ENCODE measurements at places on chromosomes 11 and 22.

- no peak for DNase-seq
Measured at GRCh38 chr22:47678048-47678447, 915.6 kb downstream of the TBC1D22A start.

GRCh38 chr11:80194625-80195024 is 753.8 kb upstream of the TENM4 start:
- DNase-seq = no peak

- DNase-seq = no peak
Measured at GRCh38 chr11:70660059-70660888, 261.9 kb downstream of the CTTN start.

GRCh38 chr11:17208257-17208999 is 642 bp upstream of the PIK3C2A start:
- DNase-seq = peak; percentile 88

GRCh38 chr11:119795690-119796089 is 66.7 kb upstream of the NECTIN1 start:
- no peak for DNase-seq

DNA sequence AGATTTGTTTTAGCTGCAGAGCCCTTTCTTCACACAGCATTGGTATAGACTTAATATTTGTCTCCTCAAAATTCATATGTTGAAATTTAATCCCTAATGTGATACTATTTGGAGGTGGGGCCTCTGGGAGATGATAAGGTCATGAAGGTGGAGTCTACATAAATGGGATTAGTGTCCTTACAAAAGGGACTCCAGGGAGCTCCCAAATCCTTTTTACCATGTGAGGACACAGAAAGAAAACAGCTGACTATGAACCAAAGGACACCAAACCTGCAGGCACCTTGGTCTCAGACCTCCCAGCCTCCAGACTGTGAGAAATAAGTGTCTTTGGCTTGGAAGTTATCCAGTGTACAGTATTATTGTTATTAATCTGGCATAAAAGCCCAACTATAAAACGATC is 10.2 kb downstream of the SLC35F2 start:
- no peak for DNase-seq

DNA sequence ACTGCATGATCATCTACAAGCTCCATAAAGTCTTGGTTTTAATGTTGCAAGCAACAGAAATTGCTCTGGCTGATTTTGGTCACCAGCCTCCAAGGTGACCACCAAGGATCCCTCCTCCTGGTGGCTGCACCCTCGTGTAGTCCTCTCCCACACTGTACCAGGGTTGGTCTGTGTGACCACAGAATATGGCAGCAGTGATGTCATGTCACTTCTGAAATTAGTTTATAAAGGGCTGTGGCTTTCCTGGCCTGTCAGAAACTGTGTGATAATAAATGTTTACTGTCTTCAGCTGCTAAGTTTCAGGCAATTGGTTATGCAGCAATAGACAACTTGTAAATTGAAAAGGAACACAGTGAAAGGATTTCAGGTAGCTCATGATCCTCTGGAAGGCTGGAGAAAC is 5.3 kb upstream of the PRDM11 start:
- no peak for DNase-seq

DNA sequence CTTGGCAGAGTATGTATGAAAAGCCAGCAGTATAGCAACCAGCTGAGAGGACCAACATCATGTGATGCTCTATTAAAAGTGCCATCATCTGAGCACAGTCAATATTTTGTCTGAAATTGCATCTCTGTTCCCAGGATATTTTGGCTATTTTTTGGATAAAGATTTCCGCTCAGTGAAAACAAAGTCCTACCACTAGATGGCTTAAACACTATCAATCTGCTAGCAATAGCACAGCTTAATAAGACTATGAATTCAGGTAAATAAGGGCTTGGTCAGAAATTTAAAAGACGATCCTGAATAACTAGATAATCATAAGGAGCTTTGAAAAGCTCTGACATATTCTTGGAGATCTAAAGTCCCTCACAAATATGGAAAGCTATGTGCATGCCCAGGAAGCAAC is 74.4 kb downstream of the MS4A13 start:
- no peak for DNase-seq

GRCh38 chr11:18668131-18668530 is 30.4 kb upstream of the TMEM86A start:
- no peak for DNase-seq

GRCh38 chr11:124479561-124479960 is 34.1 kb upstream of the OR8B8 start:
- DNase-seq = no peak

DNA sequence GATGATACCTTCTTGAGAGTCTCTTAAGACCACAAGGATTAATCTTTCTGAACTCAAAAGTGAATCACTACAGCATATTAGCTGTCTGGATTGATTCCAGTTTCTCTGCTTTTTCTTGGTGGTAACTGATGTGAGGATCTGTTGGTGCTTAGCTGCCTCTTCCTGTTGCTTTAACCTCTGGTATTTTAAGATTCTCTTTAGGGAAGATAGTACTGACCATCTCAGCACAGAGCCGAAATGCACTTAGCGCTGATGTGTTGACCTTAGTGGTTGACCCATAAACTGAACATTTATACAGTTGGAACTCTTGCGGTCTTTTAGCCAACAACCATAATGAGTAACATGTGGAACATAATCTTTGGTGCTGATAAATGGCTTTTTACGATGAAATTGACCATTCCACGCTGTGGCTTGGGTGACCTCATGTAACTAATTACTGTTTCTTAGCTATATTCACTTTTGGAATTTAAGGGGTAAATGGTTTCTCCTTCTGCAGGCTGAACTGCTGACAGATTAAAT is 33.7 kb downstream of the APLP2 start:
- no peak for DNase-seq

GRCh38 chr22:44179196-44179988 is 1.3 kb upstream of the PARVG start:
- no peak for DNase-seq

- DNase-seq = no peak
Measured at GRCh38 chr11:107183953-107184352, 165.7 kb upstream of the GUCY1A2 start.

GRCh38 chr22:30770716-30771115 is 76.0 kb downstream of the OSBP2 start:
- no peak for DNase-seq

DNA sequence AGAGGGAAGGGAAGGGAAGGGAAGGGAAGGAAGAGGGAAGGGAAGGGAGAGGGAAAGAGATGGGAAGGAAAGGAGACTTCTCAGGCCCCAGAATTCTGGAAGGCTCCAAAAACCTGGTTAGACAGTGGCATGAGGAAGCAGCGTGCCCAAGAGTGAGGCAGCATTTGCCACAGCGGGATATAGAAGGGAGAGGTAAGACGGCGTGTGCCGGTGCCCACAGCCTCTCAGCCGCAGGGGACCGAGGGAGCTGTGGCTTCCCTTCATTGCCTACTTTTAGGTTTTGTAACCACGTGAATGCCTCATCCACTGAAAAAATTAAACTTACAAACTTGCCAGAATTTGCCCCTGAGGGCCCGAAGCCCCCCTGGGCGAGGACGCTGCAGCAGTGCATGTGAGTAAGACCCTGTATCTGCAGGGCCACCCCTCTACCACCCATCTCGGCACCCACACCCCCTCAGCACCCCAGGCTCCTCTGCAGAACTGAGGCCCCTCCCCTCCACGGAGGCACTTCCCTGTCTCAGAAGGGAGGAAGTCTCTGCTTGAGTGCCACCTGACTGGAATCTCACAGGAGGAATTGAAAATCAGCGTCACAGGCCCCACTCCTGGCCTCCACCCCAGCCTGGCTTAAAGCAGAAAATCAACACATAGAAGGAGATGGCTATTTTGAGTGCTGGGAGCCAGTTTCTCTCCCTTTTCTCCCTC is 58.1 kb downstream of the LINC01488 start:
- DNase-seq = no peak

DNA sequence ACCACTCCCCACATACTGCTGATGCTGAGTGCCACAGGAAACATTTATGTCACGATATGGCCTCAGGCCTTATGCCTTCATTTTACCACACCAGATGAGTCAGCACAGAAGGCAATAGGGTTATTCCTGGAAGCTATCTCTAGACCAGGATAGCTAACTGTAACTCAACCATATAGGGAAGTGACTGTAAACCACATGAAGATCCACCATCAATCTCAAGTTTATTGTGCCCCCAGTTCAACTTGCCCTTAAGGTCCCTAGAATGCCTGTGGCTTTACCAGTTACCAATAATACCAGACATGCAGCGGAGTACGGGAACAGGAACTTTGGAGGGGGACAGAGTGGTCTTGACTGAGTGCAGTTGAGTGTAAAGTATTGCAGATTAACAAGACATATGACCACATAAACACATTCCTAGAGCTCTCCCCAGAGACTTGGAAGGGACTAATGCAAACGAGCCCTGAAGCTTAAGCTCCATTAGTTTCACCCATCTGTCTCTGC is 180.9 kb downstream of the KIF18A start:
- DNase-seq = peak; percentile 88

GRCh38 chr11:94181943-94182342 is 53.3 kb downstream of the PANX1 start:
- DNase-seq = no peak

DNA sequence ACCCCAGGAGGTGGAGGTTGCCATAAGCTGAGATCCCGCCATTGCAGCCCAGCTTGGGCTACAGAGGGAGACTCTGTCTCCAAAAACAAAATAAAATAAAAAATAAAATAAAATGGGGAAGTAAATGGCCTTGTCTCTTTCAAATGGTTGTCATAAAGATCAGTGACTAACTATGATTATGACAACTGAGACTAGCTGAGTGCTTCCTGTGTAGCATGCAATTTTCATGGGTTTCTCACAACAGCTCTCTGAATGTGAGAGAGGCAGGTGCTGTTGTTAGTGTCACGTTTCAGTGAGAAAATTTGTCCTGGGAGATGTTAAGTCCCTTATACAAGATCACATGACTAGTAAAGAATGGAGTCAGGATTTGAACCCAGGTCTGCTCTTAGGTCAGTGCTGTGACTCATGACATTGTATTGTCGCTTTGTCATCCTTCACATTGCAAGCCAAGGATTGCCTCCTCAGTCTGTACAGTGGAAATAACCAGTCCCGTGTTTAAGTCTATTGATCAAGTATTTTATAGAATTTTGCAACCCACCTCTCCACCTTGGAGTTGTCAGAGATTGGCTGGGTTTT is 163.3 kb upstream of the CCDC90B start:
- DNase-seq = no peak

DNA sequence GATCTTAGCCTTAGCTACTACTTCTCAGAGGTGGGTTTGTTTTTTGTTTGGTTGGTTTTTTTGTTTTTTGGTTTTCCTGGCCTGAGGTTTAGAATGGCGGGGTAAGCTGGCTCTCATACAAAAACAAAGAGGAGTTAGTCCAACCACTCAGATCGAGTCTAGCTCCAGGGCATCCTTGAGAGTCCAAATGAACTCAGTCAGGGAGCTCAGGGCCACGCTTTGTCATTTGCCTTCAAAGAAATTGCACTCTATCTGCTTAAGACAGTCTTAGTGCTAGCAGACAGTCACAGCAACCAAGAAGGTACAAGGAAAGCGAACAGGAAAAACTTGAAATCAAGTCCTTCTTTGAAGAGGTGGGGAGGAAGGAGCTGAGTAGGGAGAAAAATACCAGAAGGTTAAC is 11.1 kb downstream of the C11orf42 start:
- no peak for DNase-seq

DNA sequence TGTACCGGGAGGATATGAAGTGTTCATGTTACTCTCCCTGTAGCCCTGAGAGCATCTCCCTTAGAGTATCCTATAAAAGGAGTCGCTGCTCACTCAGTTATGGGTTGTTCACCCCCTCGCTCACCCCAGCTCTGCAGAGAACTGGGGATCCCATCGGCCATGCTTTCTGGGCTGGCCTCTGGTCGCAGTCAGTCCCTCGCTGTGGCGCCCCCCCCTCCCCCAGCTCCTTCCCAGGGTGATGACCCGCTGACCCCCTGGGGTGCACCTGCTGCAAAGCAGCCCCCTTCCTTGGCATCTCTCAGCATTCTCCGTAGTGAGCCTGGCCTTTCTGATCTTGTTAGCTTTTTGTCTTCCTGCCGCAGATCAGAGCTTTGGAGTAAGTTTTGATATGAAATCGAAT is 10.3 kb upstream of the PARVG start:
- DNase-seq = no peak

- peak; percentile 48 for DNase-seq
Measured at GRCh38 chr11:123653827-123654565, 428 bp downstream of the SCN3B start.

- DNase-seq = no peak
Measured at GRCh38 chr11:58780578-58780977, 48.8 kb upstream of the GLYAT start.

GRCh38 chr11:82889133-82890001 is 10.9 kb downstream of the PRCP start:
- no peak for DNase-seq

DNA sequence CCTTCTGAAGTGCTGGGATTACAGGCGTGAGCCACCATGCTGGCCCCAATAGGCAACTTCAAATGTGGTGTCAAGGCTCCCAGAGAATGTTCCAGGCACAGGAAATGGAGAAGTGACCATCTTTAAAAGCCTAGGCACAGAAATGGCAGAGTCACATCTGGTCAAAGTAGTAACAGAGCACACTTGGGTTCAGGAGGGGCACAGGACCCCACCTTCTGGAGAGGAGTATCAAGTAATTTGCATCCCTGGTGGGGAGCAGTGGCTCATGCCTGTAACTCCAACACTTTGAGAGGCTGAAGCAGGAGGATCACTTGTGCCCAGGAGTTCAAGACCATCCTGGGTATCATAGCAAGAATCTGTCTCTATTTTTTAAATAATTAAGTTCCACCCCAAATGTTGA is 29.2 kb downstream of the SERHL2 start:
- DNase-seq = no peak

DNA sequence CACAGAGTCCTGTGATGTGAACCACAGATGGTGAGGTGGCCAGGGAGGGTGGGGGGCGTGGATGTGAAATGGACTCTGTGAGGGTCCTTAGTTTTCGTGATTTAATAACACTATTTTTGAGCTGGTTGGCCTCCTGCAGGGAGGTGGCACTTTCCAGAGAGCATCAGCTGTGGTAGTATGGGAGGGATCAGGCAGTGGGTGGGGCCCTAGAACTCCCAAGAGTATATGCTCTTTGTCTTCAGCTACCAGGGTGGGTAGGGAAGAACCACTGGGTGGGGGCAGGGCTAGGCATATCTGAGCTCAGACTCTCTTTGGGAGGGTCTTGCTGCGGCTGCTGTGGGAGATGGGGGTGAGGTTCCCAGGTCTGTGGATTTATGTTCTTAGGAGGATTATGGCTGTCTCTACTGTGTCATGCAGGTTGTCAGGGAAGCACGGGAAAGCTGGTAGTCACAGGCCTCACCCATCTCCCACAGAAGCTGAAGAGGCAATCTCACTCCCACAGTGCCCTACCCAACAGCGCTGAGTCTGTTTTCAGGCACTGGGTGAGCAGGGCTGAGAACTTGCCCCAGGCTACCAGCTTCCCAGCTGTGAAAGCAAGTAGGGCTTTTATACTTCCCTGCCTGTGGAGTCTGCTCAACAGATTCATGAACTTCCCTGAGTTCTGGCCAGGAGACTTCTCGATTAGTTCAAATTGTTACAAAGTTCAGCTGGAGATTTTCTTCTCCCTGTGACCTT is 47.9 kb upstream of the SNX19 start:
- no peak for DNase-seq

GRCh38 chr22:44928136-44928463 is 81.7 kb downstream of the PHF21B start:
- no peak for DNase-seq

Data from foreskin keratinocyte (primary cell).